ENCODE measurements at places on chromosomes 3 and 15.
A peak's percentile ranks its signal among the peaks of the same experiment; 100 is the strongest.

- DNase-seq = no peak
These were observed 619.7 kb upstream of the AGTR1 start for GRCh38 chr3:148077965-148078364.

GRCh38 chr3:56758539-56758981, 43.2 kb downstream of the ARHGEF3 start:
- DNase-seq = peak; percentile 61

DNA sequence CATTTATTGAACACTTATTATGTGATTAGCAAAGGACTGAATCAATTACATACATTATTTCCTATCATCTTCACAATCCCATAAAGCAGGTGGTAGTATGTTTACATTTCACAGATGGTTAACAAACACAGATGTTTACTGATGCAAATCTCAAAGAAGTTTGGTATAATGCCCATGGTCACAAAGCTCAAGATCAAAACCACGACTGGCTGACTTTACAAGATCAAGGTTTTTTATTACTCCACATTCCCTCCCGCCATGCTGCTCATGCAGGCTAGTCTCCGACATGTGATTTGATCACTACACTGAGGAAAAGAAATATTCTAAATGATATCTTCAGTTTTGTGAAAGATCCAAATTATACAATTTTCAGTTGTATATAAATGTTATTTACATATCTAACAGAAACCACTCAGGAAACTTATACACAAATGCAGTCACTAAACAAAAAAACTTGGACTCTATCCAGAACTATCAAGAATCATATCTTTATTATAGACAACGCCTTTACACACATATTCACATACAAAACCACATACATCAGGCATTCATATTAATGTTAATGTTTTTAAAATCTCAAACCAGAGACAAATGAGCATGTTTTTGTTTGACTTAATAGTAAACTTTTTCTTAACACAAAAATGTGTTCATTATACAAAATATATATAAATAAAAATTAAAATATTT, 235.5 kb downstream of the SCAPER start:
- no peak for DNase-seq

DNA sequence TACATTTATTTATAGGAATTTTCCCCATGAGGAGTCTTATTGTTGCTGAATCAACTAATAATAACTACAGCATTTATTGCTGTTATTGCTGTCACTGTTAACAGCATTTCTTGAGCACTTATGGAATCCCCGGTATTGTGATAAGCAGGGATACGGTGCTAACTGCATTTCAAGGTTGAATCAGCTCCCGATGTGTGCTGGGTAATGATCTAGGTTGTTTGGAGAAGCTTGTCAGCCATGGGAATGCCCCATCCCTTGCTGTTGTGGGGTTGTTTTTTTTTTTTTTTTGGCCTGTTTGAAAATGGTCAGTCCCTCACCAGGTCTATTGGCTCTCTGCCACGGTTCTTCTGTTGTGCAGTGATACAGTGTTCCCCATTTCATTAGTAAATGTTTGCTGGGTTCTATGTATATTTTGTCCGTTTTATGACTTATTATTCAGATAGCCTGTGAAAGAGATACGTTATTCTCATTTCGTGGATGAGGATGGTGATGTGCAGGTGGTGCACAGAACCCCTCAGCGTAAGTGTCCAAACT, 48.5 kb downstream of the MED12L start:
- no peak for DNase-seq

- no peak for DNase-seq
These were observed 68.7 kb upstream of the FURIN start for GRCh38 chr15:90799639-90800170.
